ENCODE measurements at places on chromosomes 4 and X.

DNA sequence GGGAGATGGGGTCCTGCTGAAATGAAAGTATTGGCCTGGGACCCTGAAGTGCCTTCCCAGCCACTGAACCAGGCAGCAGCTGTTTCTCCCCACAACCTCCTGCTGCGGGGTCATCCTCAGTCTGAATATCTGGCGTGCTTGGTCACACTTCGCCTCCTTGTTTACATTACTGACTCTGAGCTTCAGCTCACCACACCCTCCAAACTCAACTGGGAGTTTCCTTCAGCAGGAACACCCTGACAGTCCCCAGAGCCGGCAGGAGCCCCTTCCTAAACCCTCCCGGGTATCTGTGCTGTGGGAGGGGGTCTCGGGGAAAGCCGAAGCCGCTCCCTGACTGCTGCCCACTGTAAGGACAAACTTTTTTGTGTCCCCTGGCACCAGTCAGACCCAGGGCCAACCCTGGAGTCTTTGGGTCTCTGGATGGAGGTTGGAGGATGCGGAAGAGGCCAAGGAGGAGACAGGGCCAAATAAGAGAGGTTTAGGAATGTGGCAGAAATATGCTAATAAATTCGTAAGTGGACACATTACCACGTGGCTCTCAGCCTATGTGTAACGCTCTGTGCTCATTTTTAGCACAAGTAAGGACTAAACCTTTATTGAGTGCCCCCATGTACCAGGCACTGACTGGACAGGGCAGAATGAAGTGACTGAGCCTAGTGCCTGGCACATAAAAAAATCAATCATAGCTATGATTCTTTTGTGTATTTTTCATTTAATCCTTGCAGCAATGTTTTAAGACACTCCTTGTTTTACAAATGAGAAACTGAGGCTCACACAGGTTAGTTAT, 20.7 kb downstream of the FHDC1 start:
- no peak for DNase-seq

- no peak for DNase-seq
Measured at GRCh38 chr4:70818173-70818855, 21.4 kb downstream of the GRSF1 start.

DNA sequence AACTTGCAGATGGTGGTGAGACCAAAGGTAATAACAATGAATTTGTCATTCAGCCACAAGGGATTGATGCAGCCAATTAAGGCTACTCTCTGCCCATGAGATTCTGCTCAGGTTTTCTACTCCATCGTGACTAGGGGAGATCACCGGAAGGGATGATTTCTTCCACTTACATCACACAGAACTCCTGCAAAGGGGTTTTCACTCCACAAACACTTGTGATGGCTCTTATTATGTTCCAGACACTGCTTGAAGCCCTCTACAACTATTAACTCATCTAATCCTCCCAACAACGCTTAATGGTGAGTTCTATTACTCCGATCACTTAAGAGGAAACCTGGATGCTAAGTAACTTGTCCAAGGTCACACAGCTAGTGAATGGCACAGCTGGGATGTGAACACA, 55.9 kb downstream of the MTNR1A start:
- DNase-seq = no peak

GRCh38 chrX:66015900-66016689, 23.8 kb downstream of the VSIG4 start:
- no peak for DNase-seq

DNA sequence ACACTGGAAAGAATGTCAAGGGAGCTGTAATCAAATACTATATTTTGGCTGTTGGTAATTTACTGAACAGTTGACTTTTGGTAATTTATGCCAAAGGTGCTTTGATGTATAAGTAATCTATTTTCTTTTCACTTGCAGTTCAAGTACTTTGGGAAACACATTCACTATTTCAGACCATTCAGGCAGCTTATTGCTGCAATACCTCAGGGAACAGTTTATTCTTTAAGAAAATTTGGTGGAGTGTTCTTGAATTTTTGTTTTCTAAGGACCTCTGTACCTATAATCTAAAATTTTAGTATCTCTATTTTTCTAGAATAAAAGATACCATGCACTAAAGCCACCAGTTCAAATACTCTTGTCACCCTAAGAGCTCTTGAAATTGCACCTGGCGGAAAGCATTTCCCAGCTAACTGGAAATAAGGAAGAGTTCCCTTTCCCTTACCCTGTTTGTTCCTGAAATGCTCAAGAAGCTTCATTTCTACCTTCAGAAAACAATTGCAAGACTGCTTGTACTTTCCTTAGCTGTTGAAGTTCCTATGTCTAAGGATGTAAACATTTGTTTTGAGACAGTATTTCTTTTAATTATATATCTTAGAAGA, 633.5 kb upstream of the FAT1 start:
- no peak for DNase-seq

DNA sequence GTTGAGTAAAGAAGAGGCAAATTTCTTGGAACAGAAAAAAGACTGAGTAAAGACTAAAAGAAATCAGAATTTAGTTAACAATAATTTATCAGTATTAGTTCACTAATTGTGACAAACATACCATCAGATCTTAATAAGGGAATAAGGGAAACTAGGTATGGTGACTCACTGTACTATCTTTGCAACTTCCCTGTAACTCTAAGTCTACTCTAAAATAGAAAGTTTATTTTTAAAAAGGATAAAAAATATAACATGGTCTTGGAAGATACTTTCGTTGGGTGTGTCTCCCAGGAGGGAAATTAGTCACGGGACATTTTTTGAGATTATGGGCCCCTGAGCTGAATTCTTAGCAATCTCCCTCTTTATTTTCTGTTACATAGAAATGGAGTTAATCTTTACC, 97.3 kb downstream of the EMCN start:
- DNase-seq = no peak

DNA sequence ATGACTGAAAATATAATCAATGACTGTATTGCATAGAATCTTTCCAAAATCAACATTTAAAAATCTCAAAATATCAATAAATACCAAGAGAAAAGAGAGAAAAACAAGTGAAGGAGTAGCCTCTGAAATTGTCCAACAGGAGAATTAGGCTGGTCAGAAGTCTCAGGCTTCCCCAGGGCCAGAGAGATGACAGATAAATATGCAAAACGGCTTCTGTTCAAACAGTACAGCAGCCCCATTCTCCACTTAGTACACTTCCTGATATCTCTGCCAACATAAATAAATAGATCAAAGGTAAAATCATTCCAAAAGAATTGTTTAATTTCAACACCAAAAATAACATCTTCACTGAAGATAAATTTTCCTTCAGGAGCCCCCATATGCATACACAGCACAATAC, 204.7 kb upstream of the GABRA2 start:
- DNase-seq = no peak
